ENCODE measurements at places on chromosomes 3 and 15. TPM values are rescaled to one million over a fixed set of nuclear protein-coding genes. Genes with fewer than 3 reads are reported as not detected.

DNA sequence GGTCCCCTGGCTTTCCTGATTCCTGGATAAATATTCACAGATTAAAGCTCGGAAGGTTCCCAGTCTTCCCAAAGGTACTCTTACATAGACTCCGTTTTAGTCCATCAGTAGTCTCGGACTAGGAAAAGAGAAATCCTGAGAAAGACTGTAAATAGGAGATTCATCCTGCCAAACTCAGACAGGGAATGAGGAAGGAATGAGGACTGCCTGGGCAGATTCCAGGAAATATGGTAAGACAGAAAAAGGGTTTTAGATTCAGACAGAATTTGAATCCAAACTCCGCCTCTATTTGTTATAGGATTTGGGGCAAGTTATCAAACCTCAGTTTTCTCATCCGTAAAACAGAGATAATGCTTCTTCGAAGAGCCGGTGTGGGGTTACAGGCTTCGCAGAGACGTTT lies 77.8 kb upstream of the VGLL4 start:
- H3K4me3 ChIP-seq = peak overlapping the region; percentile 97
- H3K27ac ChIP-seq = no peak overlapping the region
- peaks cover 20% of the 10 kb centered on the region for H3K27me3 ChIP-seq
- no peak for DNase-seq
- peaks cover 23% of the 10 kb centered on the region for H3K4me1 ChIP-seq

Gene DAZL
- total RNA-seq = not detected

- H3K36me3 ChIP-seq = no peaks in the 10 kb centered on the region
- no peak overlapping the region for H3K27ac ChIP-seq
- no peak overlapping the region for H3K4me3 ChIP-seq
- peaks cover 33% of the 10 kb centered on the region for H3K27me3 ChIP-seq
- DNase-seq = no peak
These were observed 28.5 kb downstream of the TMEM212 start for GRCh38 chr3:171871392-171872274.

Gene MEX3B
- total RNA-seq = 1.4 TPM

DNA sequence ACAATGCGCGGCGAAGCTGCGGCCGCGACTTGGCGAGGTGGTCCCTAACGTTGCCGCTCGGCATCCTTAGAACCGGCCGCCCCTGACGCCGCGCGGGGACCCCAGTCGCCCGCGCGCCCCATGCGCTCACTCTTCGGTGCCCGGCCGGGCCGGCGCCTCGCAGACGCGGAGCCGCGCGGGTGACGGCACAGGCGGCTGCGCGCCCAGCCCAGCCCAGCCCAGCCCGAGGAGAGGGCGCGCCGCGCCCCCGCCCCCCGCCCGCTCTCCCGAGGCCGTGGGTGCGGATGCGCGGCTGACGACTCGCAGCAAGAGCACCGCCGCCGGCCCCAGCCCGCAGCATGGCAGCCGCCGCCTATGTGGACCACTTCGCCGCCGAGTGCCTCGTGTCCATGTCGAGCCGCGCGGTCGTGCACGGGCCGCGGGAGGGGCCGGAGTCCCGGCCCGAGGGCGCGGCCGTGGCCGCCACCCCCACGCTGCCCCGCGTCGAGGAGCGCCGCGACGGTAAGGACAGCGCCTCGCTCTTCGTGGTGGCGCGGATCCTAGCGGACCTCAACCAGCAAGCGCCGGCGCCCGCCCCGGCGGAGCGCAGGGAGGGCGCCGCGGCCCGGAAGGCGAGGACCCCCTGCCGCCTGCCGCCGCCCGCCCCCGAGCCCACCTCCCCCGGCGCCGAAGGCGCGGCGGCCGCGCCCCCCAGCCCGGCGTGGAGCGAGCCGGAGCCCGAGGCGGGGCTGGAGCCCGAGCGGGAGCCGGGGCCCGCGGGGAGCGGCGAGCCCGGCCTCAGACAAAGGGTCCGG lies 437 bp downstream of the KLF13 start:
- peak; percentile 58 for DNase-seq
- peak overlapping the region; percentile 98 for H3K4me3 ChIP-seq
- H3K27me3 ChIP-seq = no peaks in the 10 kb centered on the region
- H3K36me3 ChIP-seq = peaks cover 8% of the 10 kb centered on the region
- no peak overlapping the region for H3K27ac ChIP-seq
- H3K4me1 ChIP-seq = peaks cover 51% of the 10 kb centered on the region

GRCh38 chr15:100565591-100565990 lies 36.4 kb downstream of the LINS1 start:
- H3K27ac ChIP-seq = no peak overlapping the region
- H3K27me3 ChIP-seq = no peaks in the 10 kb centered on the region
- peaks cover 6% of the 10 kb centered on the region for H3K36me3 ChIP-seq
- H3K4me1 ChIP-seq = peaks cover 23% of the 10 kb centered on the region
- H3K4me3 ChIP-seq = no peak overlapping the region

DNA sequence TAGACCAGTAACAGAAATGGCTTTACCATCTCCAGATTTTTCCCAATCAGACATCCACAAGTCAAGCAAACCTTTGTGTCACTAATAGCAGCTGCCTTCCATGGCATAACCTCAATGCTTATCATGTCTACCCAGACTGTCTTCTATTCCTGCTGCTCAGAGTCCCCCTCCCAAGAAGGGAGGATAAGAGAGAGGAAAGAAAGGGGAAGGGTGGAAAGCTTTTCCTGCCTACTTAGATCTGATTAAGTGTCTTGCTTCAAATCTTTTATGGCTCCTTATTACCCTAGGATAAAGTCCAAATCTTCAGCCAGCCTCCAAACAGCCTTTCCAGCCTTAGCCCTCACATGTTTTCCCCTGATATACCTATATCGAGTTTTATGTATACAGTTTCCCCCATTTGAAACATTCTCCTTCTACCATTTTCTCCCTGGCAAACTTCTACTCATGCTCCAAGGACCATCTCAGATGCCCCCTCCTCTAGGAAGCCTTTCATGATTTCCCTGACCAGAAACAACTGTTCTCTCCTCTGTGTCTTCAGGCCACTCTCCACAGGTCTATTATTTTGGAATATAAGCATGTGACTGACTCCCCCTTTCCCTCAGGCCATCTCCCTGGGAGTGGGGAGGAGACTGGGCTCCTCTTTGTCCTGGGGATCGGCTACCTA lies 7.9 kb upstream of the SSUH2 start:
- H3K27ac ChIP-seq = no peak overlapping the region
- H3K36me3 ChIP-seq = no peaks in the 10 kb centered on the region
- H3K4me1 ChIP-seq = no peaks in the 10 kb centered on the region
- H3K4me3 ChIP-seq = no peak overlapping the region
- no peak for DNase-seq
- H3K27me3 ChIP-seq = peaks cover 37% of the 10 kb centered on the region

Gene MAGEL2
- not detected for total RNA-seq

DNA sequence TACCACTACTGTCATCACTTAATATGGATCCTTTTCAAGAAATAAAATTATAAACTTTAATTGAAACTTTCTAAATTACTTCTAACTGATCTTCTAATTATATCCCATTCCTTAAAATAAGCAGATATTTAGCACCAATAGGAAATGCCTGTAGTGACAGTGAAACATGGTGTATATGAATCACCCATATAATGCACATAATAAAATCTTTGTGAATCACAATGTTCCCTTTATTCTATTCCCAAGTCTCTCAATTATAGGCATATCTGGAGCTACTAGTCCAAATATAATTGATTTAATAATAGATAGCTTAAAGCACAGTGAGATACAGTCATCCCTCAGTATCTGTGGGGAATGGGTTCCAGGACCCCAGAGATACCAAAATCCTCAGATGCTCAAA lies 490.3 kb downstream of the NLGN1 start:
- DNase-seq = no peak
- H3K27me3 ChIP-seq = no peaks in the 10 kb centered on the region
- H3K4me3 ChIP-seq = no peak overlapping the region
- H3K36me3 ChIP-seq = no peaks in the 10 kb centered on the region
- no peak overlapping the region for H3K27ac ChIP-seq

DNA sequence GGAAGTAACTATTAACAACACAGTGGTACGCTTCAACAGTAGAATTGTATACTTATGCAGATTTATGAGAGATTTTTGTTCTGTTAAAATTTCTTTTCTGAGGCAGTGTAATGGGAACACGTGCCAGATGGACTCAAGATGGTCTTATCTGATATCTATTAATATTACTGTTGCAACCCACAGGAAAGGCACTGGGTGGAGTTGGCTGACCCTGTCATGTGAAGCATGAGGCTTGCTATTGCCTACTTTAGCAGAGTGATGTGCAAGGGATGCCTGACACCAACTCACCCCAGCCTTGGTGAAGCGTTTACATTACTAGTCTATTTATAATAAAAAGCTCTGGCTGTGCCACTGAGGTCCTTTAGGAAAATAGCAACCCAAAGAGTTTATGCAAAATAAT lies 19.8 kb upstream of the ARNT2 start:
- no peaks in the 10 kb centered on the region for H3K36me3 ChIP-seq
- DNase-seq = no peak
- peaks cover 42% of the 10 kb centered on the region for H3K27me3 ChIP-seq
- no peak overlapping the region for H3K27ac ChIP-seq
- no peaks in the 10 kb centered on the region for H3K4me1 ChIP-seq

DNA sequence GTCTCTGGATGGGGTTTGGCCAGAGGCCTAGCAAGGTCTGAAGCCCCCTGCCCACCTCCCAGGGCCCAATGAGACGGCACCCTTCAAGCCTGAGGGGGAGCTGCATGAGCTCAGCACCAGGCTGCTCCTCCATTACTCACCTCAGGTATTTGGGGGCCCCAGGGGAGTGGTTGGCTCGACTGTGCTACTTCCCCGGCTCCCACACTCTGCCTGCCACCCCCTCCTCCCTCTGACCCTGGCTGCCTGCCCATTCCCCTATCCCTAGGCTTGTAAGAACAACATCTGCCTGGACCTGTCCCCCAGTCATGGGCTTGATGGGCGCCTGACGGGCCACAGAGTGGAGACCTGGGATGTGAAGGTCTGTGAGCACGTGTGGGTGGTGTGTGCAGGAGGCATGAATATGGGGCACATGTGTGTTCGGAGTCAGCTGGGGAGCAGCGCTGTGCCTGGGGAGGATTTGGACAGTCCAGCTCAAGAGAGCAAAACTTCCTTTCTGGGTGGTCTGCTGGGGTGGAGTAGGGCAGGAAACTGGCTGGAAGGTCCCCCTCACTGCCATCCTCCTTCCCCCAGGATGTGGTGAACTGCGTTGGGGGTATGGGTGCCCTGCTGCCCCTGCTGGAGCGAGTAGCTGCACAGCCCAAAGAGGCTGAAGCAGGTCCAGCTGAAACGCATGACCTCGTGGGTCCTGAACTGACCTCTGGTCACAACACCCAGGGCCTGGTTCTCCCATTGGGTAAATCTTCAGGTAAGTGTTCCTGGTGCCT lies 17.4 kb downstream of the NBEAL2 start:
- peaks cover 28% of the 10 kb centered on the region for H3K4me1 ChIP-seq
- peak overlapping the region; percentile 80 for H3K27ac ChIP-seq
- H3K36me3 ChIP-seq = peaks cover 2% of the 10 kb centered on the region
- DNase-seq = no peak

GRCh38 chr15:65336493-65337435 lies 32.3 kb downstream of the RNU5B-1 start:
- peaks cover 2% of the 10 kb centered on the region for H3K4me1 ChIP-seq
- peaks cover 5% of the 10 kb centered on the region for H3K36me3 ChIP-seq
- H3K27ac ChIP-seq = no peak overlapping the region
- H3K27me3 ChIP-seq = peaks cover 48% of the 10 kb centered on the region
- no peak overlapping the region for H3K4me3 ChIP-seq

Gene CPN2
- not detected for total RNA-seq

GRCh38 chr3:149231871-149232270 lies 10.2 kb upstream of the CP start:
- H3K27ac ChIP-seq = no peak overlapping the region
- H3K4me1 ChIP-seq = no peaks in the 10 kb centered on the region
- peaks cover 5% of the 10 kb centered on the region for H3K36me3 ChIP-seq
- DNase-seq = no peak
- no peak overlapping the region for H3K4me3 ChIP-seq

GRCh38 chr3:137792626-137793271 lies 28.6 kb downstream of the SOX14 start:
- no peak overlapping the region for H3K4me3 ChIP-seq
- no peak for DNase-seq
- no peak overlapping the region for H3K27ac ChIP-seq
- H3K36me3 ChIP-seq = no peaks in the 10 kb centered on the region
- H3K27me3 ChIP-seq = peaks cover 12% of the 10 kb centered on the region

- no peak overlapping the region for H3K4me3 ChIP-seq
- no peaks in the 10 kb centered on the region for H3K4me1 ChIP-seq
- no peaks in the 10 kb centered on the region for H3K36me3 ChIP-seq
- H3K27me3 ChIP-seq = no peaks in the 10 kb centered on the region
- H3K27ac ChIP-seq = no peak overlapping the region
These were observed 911.9 kb downstream of the FHIT start for GRCh38 chr3:60339304-60339703.

DNA sequence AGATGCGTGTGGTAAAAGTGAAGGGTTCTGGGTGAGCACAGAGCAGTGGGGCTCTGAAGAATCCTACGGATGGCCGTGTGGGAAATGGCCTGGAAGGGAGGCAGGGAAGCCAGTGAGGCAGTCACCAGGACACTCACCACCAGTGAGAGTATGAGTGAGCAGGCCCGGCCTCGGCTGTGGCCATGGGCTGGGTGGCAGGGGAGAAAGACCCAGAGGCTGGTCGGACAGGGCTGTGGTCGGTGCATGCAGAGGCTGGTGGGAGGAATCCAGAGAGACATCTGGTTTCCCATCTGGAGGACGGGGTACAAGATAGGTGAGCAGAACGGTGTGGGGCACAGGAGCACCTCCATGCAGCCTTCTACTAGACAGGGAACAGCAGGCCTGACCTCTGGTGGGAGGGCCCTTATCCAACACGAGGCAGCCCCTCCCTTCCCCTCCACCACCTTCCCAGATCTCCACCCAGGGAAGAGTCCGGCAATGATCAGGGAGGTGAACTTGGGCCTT lies 10.1 kb downstream of the PCSK6 start:
- no peaks in the 10 kb centered on the region for H3K36me3 ChIP-seq
- DNase-seq = no peak
- peaks cover 53% of the 10 kb centered on the region for H3K27me3 ChIP-seq
- no peak overlapping the region for H3K4me3 ChIP-seq

- H3K36me3 ChIP-seq = no peaks in the 10 kb centered on the region
- no peak overlapping the region for H3K27ac ChIP-seq
- H3K27me3 ChIP-seq = peaks cover 40% of the 10 kb centered on the region
- H3K4me3 ChIP-seq = no peak overlapping the region
These were observed 60.7 kb upstream of the TLE3 start for GRCh38 chr15:70158309-70159000.

- H3K27ac ChIP-seq = no peak overlapping the region
- H3K4me1 ChIP-seq = peaks cover 13% of the 10 kb centered on the region
- DNase-seq = no peak
- no peak overlapping the region for H3K4me3 ChIP-seq
- no peaks in the 10 kb centered on the region for H3K27me3 ChIP-seq
These were observed 7.7 kb upstream of the RFT1 start for GRCh38 chr3:53137835-53138446.

Gene GRK7
- 0.20 TPM for total RNA-seq

DNA sequence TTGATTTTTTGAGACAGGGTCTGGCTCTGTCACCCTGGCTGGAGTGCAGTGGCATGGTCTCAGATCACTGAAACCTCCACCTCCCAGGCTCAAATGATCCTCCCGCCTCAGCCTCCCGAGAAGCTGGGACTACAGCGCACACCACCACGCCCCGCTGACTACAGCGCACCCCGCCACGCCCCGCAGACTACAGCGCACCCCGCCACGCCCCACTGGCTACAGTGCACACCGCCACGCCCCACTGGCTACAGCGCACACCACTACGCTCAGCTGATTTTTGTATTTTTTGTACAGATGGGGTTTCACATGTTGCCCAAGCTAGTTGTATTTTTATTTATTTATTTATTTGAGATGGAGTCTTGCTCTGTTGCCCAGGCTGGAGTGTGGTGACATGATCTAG lies 35.6 kb downstream of the SLC51A start:
- peaks cover 23% of the 10 kb centered on the region for H3K4me1 ChIP-seq
- peak overlapping the region; percentile 31 for H3K4me3 ChIP-seq
- DNase-seq = no peak
- peak overlapping the region; percentile 78 for H3K27ac ChIP-seq
